ENCODE measurements at places on chromosomes 6 and 20.

- H3K4me1 ChIP-seq: no peaks in the 10 kb centered on the region
- no peak overlapping the region for H3K27ac ChIP-seq
- no peaks in the 10 kb centered on the region for H3K36me3 ChIP-seq
- no peak overlapping the region for H3K4me3 ChIP-seq
- no peak for DNase-seq
Observed at GRCh38 chr20:36391456-36391855, 85.3 kb downstream of the DLGAP4 start.

DNA sequence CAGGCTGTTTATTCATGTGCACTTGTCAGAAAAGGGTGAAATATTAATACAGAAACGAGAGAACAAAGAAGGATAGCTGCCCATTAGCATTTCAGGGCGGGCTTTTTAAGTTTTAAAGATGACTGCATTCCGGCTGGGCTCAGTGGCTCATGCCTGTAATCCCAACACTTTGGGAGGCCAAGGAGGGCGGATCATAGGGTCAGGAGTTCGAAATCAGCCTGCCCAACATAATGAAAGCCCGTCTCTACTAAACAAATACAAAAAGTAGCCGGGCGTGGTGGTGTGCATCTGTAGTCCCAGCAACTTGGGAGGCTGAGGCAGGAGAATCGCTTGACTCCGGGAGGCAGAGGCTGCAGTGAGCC, 130.5 kb downstream of the HFE start:
- H3K27me3 ChIP-seq: no peaks in the 10 kb centered on the region
- H3K4me1 ChIP-seq: no peaks in the 10 kb centered on the region
- peak overlapping the region; percentile 93 for H3K27ac ChIP-seq
- DNase-seq: no peak
- peak overlapping the region; percentile 83 for H3K4me3 ChIP-seq
- no peaks in the 10 kb centered on the region for H3K36me3 ChIP-seq

DNA sequence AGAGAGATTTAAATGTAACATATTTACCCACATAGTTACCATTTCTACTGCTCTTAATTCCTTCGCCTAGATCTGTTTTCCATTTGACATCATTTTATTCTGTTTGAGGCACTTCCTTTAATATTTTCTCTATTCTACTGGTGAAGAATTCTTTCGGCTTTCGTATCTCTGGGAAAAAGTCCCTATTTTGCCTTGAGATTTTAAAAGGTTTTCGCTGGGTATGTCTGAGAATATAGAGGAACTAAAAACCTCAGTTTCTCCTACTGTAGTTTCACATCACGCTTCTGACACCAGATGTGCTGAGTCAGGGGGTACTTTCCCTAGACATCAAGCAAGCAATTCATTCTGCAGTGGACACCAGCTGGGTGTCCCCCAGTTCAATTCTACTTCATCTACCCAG, 61.7 kb downstream of the E2F3 start:
- no peaks in the 10 kb centered on the region for H3K36me3 ChIP-seq
- H3K27me3 ChIP-seq: no peaks in the 10 kb centered on the region
- H3K27ac ChIP-seq: no peak overlapping the region
- H3K4me1 ChIP-seq: no peaks in the 10 kb centered on the region
- no peak for DNase-seq

GRCh38 chr20:19995220-19995863, 21.8 kb upstream of the NAA20 start:
- no peak for DNase-seq
- H3K4me3 ChIP-seq: no peak overlapping the region
- H3K27ac ChIP-seq: no peak overlapping the region
- peaks cover 5% of the 10 kb centered on the region for H3K36me3 ChIP-seq
- H3K27me3 ChIP-seq: no peaks in the 10 kb centered on the region

DNA sequence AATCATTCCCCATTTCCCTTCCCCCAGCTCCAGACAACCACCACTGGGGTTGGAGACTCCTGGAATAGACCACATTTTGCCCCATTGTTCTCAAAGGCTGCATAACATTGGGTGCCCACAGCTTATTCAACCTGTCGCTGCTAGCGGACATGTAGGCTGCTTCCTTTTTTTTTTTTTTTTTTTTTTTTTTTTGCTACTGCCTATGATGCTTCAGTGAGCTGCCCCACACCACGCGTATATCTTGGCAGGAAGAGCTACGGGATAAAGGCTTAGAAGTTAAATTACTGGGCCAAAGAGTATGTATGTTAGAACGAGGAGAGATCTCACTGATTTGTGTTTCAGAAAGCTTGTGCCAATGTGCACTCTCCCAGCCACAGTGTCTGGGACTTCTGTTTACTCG, 7.0 kb downstream of the LBP start:
- no peak overlapping the region for H3K27ac ChIP-seq
- no peaks in the 10 kb centered on the region for H3K36me3 ChIP-seq
- no peaks in the 10 kb centered on the region for H3K4me1 ChIP-seq

DNA sequence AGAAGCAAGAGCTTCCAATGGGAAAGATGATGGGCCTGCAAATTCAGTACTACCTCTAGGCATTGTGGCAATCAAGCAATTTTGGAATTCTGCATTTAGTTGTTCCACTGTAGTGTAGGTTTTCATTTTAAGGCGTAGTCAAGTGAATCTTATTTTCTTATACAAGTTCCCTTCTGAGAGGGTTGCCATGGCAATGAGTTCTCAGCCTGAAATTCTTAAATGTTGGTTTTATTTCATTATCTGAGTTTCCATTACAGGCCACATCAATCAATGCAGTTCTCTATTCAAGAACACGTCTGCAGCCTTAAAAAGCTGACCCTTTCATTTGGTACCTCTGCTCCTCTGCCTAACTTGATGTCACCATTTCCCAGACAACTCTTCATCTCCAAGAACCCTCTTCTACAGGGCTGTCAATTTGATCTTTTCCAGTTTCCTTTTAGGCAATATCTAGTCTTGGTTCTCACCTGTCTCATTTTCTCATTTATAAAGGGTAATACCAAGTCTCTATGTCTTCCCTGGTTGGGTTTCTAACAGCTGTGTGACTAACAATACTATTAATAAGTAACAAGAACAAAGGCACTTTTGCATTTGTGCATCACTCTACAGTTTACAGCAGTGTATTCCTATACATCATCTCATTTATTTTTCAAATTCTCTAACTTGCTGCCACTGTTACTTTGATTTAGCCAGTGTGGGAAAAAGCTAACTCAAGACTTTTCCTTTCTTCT, 898.2 kb upstream of the FLRT3 start:
- no peak for DNase-seq
- no peaks in the 10 kb centered on the region for H3K27me3 ChIP-seq
- H3K36me3 ChIP-seq: no peaks in the 10 kb centered on the region
- no peaks in the 10 kb centered on the region for H3K4me1 ChIP-seq

DNA sequence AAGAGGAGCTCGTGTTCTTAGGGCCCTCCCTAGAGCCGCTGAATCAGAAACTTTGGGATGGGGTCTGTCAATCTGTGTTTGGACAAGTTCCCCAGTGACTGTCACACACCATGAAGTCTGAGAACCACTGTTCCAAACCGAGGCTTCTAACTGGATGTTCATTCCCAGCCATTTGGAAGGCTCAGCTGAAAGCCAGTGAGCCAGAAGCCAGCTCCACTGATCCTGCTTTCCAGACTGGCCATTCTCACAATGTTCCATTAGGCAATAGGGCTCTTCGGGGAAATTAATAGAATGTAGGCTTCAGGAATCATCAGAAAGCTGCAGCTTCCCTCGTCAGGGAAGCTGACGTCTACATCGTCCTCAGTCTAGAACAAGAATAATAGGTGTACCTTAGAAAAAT, 90.8 kb upstream of the QKI start:
- H3K27ac ChIP-seq: no peak overlapping the region
- H3K27me3 ChIP-seq: no peaks in the 10 kb centered on the region
- no peak for DNase-seq
- no peak overlapping the region for H3K4me3 ChIP-seq
- H3K36me3 ChIP-seq: no peaks in the 10 kb centered on the region
- H3K4me1 ChIP-seq: no peaks in the 10 kb centered on the region

DNA sequence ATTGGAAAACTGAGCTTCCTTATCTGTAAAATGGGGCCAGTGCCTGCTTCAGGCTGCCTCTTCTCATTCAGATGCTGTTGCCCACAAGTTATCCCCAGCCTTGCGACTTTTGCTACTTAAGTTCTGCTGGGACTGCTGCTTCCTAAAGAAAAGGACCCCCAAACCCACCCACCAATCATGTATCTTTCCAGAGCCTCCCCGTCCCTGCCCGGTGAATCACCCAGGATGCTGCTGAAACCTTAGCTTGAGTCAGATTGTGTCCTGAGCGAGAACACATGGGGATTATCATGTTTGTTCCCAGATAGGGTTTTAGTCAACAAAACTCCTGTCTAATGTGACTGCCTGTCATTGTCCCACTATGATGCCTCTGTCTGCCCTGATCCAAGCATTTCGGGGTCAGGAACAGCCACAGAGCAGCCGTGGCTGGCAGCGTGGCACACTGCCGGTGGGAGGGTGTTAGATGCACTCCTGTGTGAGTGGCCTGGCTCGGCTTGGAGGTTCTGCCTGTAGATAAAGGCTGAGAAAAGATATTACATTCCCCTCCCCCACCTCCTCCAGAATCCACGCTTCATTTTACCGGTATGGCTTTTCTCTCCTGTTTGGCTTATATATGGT, 79.9 kb downstream of the TOX2 start:
- no peaks in the 10 kb centered on the region for H3K27me3 ChIP-seq
- no peak overlapping the region for H3K27ac ChIP-seq
- H3K4me3 ChIP-seq: no peak overlapping the region
- no peaks in the 10 kb centered on the region for H3K4me1 ChIP-seq

- DNase-seq: no peak
- H3K4me1 ChIP-seq: no peaks in the 10 kb centered on the region
- H3K27ac ChIP-seq: no peak overlapping the region
Observed at GRCh38 chr6:112184951-112185350, 69.4 kb downstream of the LAMA4 start.

GRCh38 chr6:73341335-73341734, 12.7 kb downstream of the DPPA5 start:
- no peak overlapping the region for H3K4me3 ChIP-seq
- no peaks in the 10 kb centered on the region for H3K36me3 ChIP-seq
- H3K4me1 ChIP-seq: no peaks in the 10 kb centered on the region

GRCh38 chr20:15740046-15740775, 833.0 kb downstream of the KIF16B start:
- H3K27me3 ChIP-seq: no peaks in the 10 kb centered on the region
- no peaks in the 10 kb centered on the region for H3K4me1 ChIP-seq
- H3K4me3 ChIP-seq: no peak overlapping the region
- no peak for DNase-seq
- no peak overlapping the region for H3K27ac ChIP-seq
- H3K36me3 ChIP-seq: no peaks in the 10 kb centered on the region

DNA sequence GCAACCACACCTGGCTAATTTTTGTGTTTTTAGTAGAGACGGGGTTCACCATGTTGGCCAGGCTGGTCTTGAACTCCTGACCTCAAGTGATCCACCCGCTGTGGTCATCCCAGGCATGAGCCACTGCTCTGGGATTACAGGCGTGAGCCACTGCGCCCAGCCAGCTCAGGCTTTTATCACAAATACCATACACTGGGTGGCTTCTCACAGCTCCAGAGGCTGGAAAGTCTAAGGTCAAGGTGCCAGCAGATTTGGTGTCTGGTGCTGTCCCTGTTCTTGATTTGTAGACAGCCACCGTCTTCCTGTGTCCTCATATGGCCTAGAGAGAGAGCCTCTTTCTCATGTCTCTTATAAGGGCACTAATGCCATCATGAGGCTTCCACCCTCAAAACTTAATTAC, 25.9 kb downstream of the SHLD1 start:
- no peak overlapping the region for H3K4me3 ChIP-seq
- no peaks in the 10 kb centered on the region for H3K4me1 ChIP-seq
- no peak overlapping the region for H3K27ac ChIP-seq
- no peak for DNase-seq

DNA sequence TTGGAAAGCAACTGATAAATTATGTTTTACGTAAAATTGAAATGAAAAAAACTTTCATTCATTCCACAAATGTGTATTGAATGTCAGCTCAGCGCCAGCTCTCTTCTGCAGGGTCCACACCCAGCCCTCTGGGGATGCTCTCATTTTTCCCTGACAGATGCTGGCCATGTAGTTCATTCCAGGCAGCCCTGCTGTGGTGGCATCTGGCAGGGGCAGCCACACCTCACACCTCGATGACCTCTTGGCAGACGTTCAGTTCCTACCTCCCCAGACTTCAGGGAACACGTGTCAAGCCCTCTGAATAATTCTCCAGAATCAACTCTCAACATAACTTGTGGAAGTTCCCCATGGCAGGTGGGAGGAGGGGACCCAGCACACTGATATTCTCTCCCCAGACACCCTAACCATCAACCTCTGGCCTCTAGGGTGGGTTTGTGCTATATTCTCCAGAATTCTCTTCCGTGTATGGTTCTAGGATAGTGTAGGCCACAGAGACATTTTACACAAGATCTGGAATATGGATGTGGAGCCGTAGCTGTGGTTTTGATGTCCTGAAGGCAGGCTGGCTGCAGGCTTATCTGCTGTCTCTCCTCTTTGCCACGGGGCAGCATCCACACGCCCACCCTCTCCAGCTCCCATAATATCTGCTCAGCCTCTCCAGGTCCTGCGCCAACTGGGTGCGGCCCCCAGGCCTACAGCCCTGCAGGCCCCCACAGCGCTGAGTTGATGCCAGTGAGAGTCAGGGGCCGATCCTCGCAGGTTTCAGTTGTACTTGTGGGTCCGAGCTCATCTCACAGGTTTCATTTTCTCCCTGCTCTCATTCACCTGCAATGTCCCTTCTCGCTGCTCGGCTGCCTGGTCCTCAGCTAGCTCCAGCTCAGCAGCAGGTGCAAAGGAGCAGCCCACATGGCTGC, 175.8 kb upstream of the ARID1B start:
- H3K4me3 ChIP-seq: no peak overlapping the region
- no peaks in the 10 kb centered on the region for H3K4me1 ChIP-seq
- no peaks in the 10 kb centered on the region for H3K27me3 ChIP-seq

DNA sequence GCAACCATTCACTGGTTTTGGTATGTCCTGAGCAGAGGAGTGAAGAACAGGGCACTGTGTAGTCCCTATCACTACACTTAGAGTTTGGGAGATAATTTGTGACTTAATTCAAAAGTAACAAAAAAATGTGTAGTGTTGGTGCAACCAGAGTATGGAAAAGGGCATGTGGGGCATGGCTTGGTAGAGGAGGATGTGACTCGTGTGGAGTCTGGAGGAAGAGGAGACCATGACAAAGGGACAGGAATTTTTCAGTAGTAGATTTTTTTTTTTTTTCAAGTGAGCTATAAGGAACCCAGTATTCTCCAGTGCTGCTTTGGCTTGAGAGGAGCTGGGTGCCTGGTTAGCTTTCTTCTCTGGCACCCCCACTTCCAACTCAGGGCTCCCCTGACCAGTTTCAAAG, 5.1 kb downstream of the MTRES1 start:
- no peaks in the 10 kb centered on the region for H3K27me3 ChIP-seq
- no peaks in the 10 kb centered on the region for H3K4me1 ChIP-seq
- no peaks in the 10 kb centered on the region for H3K36me3 ChIP-seq
- no peak overlapping the region for H3K4me3 ChIP-seq
- no peak overlapping the region for H3K27ac ChIP-seq
- no peak for DNase-seq

- H3K4me1 ChIP-seq: no peaks in the 10 kb centered on the region
- no peak overlapping the region for H3K4me3 ChIP-seq
- no peak for DNase-seq
- no peaks in the 10 kb centered on the region for H3K27me3 ChIP-seq
Observed at GRCh38 chr20:38126932-38127621, 38.0 kb downstream of the TGM2 start.
